ENCODE measurements at places on chromosomes 16 and 17.

- DNase-seq, result no peak
Measured at GRCh38 chr16:30147843-30148510, 25.0 kb upstream of the MAPK3 start.

- DNase-seq, result no peak
Measured at GRCh38 chr17:1762901-1763898, 1.3 kb downstream of the SERPINF1 start.

GRCh38 chr17:80501741-80502577 is 25.6 kb upstream of the NPTX1 start:
- DNase-seq, result no peak

DNA sequence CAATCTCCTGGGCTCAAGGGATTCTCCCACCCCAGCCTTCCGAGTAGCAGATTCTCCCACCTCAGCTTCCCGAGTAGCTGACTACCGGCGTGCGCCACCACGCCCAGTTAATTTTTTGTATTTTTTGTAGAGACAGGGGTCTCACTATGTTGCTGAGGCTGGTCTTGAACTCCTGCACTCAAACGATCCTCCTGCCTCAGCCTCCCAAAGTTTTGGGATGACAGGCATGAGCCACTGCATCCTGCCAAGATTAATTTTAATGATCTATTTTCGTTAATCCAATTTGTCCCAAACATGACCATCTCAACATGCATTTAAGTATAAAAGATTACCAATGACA is 1.2 kb downstream of the ZC3H7A start:
- no peak for DNase-seq

GRCh38 chr17:35148144-35148543 is 527 bp downstream of the UNC45B start:
- DNase-seq, result no peak

DNA sequence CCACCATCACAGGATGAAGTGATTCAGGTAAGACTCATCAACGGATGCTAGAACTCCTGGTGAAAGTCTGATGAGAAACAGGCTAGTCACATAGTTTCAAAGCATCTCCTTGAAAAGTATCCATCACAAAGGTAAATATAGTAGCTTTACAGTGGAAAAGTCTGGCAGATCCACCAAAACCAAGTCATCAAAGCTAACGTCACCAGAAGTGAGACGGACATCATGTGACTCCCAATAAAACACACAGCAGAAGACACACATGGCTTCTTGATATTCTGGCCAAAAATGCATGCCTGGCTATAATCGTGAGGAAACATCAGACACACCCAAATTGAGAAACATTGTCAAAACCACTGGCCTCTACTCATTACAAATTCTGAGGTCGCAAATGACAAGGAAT is 17.9 kb upstream of the TRPV3 start:
- DNase-seq, result no peak

GRCh38 chr16:1870365-1871082 is 1.4 kb downstream of the MEIOB start:
- DNase-seq, result no peak

- DNase-seq, result no peak
Measured at GRCh38 chr16:4737545-4737944, 3.2 kb downstream of the DNAAF8 start.

- DNase-seq, result no peak
Measured at GRCh38 chr16:70437017-70437581, 1.8 kb downstream of the ST3GAL2 start.

DNA sequence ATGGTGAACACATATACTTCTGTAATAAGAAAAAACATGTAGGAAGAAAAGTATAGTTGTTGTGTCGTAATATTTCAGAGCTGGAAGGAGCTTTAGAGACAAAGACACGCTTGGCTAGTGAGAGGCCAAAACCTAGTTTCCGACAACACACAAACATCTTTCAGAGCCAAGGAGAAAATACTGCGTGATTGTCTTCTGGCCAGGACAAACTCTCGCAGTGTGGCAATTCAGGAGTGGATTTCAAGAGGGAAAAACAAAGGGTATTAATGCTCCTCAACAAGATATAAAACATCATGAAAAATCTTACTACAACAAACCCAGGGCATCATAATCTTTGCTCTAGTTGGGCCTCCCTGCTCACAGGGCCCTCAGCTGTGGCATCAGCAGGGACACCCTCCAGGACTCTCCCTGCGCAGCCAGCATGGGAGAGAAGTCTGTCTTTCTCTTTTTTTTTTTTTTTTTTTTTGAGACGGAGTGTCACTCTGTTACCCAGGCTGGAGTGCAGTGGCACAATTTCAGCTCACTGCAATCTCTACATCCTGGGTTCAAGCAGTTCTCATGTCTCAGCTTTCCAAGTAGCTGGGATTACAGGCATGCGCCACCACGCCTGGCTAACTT is 66.4 kb downstream of the CYB5B start:
- DNase-seq, result no peak

- no peak for DNase-seq
Measured at GRCh38 chr16:63695347-63695746, 1426.5 kb downstream of the CDH11 start.

GRCh38 chr17:40727447-40728231 is 24.1 kb upstream of the KRT24 start:
- DNase-seq, result no peak

- no peak for DNase-seq
Measured at GRCh38 chr16:50802000-50802399, 60.1 kb downstream of the CYLD start.

DNA sequence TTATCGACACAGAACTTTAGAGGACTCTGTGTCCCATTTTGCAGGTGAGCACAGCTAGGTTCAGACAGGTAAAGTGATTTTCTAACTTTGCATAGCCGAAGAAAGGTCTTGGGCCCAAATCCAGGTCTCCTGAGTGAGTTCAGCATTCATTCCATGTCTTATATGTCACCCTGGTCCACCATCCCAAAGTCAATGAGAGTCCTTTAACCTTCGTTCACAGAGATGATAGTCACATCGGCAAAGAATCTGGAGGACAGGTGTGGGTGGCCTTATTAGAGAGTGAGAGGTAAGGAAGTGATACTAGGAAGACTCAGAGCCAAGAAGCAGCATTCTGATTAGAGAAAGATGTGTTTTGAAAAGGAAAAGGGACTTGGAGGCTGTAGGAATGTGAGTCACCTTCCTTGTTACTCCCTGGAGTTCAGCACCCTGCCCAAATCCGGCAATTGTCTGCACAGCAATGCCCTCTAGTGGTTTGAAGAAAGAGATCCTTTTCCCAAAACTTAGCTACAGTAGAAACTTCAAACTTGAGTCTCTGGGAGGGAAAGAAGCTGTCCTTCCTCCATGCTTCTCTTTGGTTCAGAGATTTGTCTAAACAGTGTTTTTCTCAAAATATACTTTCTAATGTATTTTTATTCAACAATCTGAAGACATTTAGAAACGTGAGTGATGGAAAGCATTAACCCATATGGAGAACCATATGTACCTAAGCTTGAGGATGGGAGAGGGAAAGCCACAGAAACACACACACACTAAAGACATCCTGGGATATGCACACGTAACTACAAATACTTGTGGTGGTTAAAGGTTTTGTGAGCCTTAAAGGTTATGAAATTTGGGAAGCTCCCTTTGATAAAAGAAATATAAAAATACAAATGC is 96.4 kb upstream of the SHISA6 start:
- DNase-seq, result no peak

GRCh38 chr17:41185001-41185400 is 290 bp upstream of the KRTAP4-1 start:
- DNase-seq, result no peak

GRCh38 chr17:43855061-43855460 is 8.1 kb downstream of the CD300LG start:
- no peak for DNase-seq

GRCh38 chr16:58201163-58201562 is 3.3 kb upstream of the CSNK2A2 start:
- no peak for DNase-seq

- no peak for DNase-seq
Measured at GRCh38 chr17:78435330-78436005, 57.0 kb downstream of the PGS1 start.

DNA sequence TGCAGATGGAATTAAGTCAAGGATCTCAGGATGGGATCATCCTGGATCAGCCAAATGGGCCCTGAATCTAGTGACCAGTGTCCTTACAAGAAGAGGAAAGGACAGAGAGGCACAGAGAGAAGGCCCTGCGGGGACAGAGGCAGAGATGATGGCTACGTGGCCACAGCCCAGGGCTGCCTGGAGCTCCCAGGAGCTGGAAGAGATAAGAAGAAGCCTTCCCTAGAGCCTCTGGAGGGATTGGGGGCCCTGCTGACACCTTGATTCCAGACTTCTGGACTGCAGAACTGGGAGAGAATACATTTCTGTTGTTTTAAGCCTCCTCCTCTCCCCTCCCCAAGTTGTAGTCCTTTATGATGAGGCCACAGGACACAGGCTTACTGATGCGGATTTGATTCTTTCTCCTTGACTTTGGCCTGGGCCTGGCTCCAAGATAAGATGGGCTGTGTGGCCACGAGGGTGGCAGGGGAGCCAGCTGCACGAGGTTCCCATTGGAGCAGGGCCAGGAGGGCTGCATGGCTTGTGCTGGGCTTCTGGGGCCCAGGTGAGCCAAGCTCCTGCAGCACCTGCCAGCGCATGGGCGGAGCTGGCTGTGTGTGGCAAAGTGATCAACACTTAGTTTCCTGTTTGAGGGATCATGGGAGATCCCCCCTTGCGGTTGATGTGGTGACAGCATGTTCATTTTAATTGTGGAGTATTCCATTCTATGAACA is 146.1 kb downstream of the IRF8 start:
- DNase-seq, result no peak

DNA sequence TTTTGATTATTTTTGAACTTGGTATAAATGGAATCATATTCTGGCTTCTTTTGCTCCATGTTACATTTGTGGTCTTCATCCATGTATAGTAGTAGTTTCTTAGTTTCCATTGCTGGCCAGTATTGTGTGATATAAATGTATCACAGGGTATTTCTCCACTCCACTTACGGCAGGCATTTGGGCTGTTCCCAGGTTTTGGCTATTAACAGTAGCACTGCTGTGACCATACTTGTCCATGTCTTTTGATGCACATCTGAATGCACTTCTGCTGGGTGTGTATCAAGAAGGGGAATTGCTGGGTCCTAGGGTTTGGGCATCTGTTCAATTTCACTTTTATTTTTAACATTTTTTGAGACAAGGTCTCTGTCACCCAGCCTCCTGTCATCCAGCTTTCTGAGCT is 13.9 kb downstream of the NTN1 start:
- DNase-seq, result no peak

- DNase-seq, result no peak
Measured at GRCh38 chr17:52383493-52384100, 225.1 kb upstream of the CA10 start.

- DNase-seq, result no peak
Measured at GRCh38 chr17:62888148-62888547, 77.9 kb upstream of the TANC2 start.

- DNase-seq, result no peak
Measured at GRCh38 chr16:54402270-54402669, 115.7 kb upstream of the IRX3 start.

DNA sequence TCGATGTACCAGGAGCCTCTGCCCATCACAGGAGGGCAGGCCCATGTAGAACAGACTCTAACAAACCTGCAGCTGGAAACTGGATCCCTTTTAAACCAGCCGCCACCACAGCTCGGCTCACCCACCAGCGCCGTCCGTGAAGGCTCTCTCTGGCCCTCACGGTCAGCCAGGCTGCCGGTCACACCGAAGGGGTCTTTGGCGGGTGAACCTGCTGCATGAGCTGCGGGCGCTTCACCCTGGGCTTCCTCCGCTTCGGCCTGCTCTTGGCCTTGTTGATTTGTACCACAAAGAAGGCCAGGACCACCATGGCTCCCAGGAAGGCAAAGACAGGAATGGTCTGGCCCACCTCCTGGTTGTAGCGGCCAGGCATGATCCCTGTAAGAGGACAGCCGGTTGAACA is 11.7 kb upstream of the SLC38A8 start:
- no peak for DNase-seq

GRCh38 chr16:69921127-69921526 is 30.0 kb upstream of the CLEC18A start:
- DNase-seq, result no peak

- no peak for DNase-seq
Measured at GRCh38 chr17:67246403-67246652, 1.3 kb upstream of the HELZ start.

- no peak for DNase-seq
Measured at GRCh38 chr17:50412188-50412732, 13.8 kb upstream of the ACSF2 start.

- DNase-seq, result no peak
Measured at GRCh38 chr17:76539631-76540271, at the start of gene PRCD. Gene PRCD, plus strand, starts transcription at chr17:76540044. Its CDS starts 98 bp downstream, at chr17:76540142.

GRCh38 chr17:77343031-77343800 is 202.4 kb downstream of the SEC14L1 start:
- DNase-seq, result no peak

GRCh38 chr17:83037874-83038165 is 41.6 kb upstream of the METRNL start:
- DNase-seq, result no peak

GRCh38 chr17:77042476-77043231 is 98.1 kb upstream of the SEC14L1 start:
- DNase-seq, result no peak

GRCh38 chr16:58809213-58809612 is 75.1 kb upstream of the GOT2 start:
- DNase-seq, result no peak

GRCh38 chr17:19549746-19550623 is 16.3 kb downstream of the SLC47A1 start:
- no peak for DNase-seq

DNA sequence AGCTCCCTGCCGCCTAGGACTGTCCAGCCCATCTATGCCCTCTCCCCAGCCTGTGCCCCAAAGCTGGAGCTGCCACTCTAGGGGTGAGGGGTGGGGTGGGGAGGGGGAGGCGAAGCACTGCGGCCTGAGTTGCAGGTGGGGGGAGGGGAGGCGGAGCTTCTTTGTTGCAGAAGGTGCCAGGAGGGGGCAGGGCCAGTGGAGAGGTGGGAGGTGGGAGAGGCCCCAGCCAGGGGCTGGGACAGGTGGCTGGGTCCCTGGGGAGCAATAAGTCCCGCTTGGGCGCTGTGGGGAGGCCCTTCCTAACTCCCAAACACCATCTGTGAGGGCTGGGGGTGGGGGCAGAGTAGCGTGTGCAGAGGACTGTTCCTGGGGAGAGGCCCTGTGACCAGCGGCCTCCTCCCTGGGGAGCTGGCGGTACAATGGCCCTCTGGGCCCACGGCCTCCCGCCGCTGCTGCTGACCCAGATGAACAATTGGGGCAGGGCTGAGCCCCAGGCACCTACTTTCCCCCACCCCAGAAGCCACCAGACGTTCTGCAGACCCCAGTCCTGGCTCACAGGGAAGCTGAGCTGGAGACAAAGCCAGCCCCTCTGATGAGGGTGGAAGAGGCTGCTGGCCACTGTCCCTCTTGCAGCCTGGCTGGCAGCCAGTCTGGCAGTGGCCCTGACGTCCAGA is 2.2 kb upstream of the NTN3 start:
- no peak for DNase-seq
